Activated CD8-positive, alpha-beta memory T cell treated with anti-CD3 and anti-CD28 coated beads for 4 hours (primary cell): ENCODE measurements at places on chromosomes 7 and 10.

GRCh38 chr10:31426401-31426800 lies 107.4 kb downstream of the ZEB1 start:
- no peak for DNase-seq

GRCh38 chr10:63801166-63801565 lies 280.0 kb downstream of the REEP3 start:
- DNase-seq: no peak

GRCh38 chr7:112262855-112263487 lies 56.5 kb downstream of the ZNF277 start:
- no peak for DNase-seq

- no peak for DNase-seq
Observed at GRCh38 chr7:151686826-151687225, 167.1 kb upstream of the RHEB start.

DNA sequence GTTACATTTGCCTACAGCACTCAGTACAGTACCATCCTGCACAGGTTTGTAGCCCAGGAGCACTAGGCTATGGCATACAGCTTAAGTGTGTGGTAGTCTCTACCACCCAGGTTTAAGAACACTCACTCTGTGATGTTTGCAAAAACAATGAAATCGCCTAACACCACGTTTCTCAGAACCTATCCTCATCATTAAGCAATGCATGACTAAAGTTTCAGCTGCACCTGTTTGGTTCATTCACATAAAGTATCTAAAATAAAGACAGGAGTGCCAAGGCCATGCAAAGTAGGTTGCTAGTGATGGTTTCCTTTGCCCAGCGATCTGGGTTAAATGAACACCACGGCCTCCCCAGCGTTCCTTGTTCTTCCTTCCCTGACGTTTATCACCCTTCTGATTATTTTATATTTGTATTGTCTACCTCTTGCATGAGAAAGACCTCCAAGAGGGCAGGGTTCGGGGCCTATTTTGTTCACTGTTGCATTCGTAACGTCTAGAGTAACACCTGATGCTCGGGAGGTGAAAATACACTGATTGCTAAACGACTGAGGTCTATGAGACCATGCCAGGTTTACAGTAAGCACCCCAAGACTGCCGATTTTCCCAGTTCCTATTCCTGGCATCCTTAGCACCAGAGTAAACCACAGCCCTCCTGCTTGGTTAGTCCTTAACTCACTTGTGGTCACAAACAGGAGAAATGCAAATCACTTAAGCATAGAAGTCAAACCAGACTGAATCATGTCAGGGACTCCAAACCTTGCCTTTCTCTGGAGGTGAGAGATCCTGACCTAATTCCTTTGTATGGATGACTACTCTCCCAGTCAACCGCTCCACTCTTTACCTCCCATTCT lies 204.1 kb upstream of the NFE2L3 start:
- no peak for DNase-seq

DNA sequence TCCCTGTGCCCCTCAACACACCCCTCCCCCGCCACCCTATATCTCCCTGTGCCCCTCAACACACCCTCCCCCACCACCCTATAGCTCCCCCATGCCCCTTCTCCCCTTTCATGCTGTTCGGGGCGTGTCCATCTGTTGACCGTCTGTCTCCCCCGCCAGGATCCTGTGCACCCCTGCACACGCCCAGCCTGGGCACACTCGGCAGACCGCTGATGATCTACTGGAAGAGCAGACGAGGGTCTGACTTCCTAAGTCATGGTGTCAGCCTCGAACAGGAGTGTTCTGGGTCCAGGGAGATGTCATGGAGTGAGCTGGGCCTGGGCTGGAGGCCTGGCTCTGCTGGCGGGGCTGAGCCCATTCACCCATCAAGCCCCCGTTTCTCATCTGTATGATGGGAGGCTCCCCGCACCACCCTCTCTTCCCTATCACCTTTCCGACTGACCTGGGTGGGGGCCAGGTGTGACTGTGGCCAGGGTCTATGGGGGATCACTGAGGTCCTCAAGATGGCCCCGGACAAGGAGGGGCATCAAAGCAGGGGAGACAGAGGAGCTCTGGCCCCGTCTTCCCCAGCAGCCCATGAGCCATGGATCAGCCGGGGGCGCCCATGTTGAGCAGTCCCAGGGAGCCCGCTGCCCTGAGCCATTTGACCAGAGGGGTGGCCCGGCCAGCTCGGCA lies 48.3 kb downstream of the PDGFA start:
- no peak for DNase-seq

DNA sequence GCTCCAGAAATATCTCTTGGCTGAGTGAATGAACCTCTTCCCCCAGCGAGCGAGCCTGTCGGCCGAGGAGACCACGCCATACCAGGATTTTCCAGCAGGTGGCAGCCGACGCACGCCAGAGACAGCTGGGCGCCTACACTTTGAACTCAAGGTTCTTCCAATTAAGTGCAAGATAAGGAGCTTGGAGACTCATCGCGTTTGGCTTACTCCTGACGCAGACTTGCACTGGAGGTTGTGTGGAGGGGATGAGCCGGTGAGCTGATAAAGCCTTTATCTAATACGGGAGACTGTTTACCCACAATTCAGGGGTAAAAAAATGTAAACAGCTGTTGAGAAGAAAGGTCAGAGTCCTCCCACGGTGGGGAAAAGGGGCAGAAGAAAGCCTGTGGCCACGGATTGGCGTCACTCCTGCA lies 45.9 kb upstream of the EMX2 start:
- DNase-seq: peak; percentile 18

- no peak for DNase-seq
Observed at GRCh38 chr10:35643151-35644049, 1.3 kb upstream of the FZD8 start.

GRCh38 chr7:44473295-44473694 lies 17.2 kb downstream of the NUDCD3 start:
- no peak for DNase-seq

- no peak for DNase-seq
Observed at GRCh38 chr10:125845617-125846016, 22.3 kb downstream of the BCCIP start.
